ENCODE measurements at places on chromosomes 13 and 19.
A peak's percentile ranks its signal among the peaks of the same experiment; 100 is the strongest.

- DNase-seq, result no peak
These were observed 1.1 kb upstream of the NANOS3 start for GRCh38 chr19:13875824-13876223.

- no peak for DNase-seq
These were observed 256.3 kb downstream of the DNAJC15 start for GRCh38 chr13:43279696-43280095.

DNA sequence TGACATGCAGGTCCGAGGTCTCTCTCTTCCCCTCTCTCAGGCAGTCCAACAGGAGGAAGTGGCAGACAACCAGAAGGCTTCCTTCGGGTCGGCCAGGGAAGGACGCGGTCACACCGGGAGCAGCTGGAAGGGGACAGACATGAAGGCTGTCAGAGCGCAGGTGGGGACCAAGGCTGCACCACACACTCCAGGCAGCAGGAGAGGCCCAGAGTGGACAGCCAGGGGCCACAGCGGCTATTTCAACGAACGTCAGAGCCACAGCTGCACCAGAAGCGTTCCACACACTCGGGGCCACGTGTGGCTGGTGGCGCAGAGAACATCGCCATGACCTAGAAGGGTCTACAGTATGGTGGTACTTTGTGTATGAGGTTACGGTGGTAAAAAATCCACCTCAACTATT, 16.0 kb upstream of the SLC39A3 start:
- DNase-seq, result no peak

- no peak for DNase-seq
These were observed 10.1 kb downstream of the PGPEP1 start for GRCh38 chr19:18350490-18350889.

DNA sequence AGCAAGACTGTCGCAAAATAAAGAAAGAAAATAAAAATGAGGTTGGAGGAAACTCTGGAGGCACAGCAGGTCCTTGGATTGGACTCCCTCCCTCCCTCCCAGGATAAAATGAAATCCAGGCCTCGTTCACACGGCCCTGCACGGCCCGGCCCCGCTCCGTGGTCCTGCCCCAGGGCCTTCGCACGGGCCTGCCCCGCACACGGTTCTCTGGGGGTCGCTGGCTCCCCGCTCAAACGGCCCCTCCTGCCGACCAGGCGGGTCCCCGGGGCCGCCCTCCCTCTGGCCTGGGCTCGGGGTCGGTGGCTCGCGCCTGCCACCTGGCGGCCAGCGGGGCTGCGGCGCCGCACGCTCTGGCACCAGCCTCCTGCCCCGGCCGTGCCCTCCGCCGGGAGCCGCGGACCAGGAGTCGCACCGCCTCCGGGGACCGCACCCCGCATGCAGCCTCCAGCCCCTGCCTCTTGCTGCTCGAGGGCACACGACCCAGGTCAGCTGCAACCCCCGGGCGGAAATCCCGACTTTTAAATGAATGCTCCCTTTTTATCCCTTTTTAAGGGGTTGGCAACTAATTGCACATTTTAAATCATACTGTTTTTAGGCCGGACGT, 1.5 kb upstream of the WDR18 start:
- peak; percentile 77 for DNase-seq

GRCh38 chr13:20230913-20231838, 943 bp downstream of the GJB6 start:
- DNase-seq, result no peak

DNA sequence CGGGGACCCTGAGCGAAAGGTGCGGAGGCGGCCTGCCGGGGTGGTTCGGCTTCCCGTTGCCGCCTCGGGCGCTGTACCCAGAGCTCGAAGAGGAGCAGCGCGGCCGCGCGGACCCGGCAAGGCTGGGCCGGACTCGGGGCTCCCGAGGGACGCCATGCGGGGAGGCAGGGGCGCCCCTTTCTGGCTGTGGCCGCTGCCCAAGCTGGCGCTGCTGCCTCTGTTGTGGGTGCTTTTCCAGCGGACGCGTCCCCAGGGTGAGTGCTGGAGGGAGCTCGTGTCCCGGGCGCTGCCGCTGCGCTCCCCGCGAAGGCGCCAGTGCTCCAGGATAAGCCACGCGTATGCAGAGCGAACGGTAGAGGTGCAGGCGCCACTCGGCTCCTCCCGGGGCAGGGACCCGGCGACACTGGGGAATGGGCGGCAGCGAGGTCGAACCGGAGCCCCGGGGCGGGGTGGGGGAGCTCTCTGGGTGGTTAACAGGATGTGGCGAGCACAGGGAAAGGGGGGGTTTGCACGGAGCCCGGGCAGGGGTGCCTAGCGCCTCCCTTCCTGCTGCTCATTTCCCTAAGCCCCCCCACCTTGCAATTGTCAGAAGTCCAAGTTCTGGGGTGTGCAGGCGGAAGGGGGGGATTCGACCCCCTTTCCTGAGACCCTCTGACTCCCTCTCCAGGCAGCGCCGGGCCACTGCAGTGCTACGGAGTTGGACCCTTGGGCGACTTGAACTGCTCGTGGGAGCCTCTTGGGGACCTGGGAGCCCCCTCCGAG, at the start of gene IL27RA:
TSS of gene IL27RA (plus strand) at position 44 of the 762 bp plus-strand sequence. CDS start at position 155, 111 bp downstream.
- peak; percentile 45 for DNase-seq

GRCh38 chr13:101036546-101036945, 362.0 kb upstream of the TMTC4 start:
- DNase-seq, result no peak

GRCh38 chr13:30985637-30986205, 53.3 kb downstream of the TEX26 start:
- no peak for DNase-seq

All from inflammatory macrophage treated with lipopolysaccharide for 1 hour (primary cell).